ENCODE measurements at places on chromosomes 12 and 14.

DNA sequence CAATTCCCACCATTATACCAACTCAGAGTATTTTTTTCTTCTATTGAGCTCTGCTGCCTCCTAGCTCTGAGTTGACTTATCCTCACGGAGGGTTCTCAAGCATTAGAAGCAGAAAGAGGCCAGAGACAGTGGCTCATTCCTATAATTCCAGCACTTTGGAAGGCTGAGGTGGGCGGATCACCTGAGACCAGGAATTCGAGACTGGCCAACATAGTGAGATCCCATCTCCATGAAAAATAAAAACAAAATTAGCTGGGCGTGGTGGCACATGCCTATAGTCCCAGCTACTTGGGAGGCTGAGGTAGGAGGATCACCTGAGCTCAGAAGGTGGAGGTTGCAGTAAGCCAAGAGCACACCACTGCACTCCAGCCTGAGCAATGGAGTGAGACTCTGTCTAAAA is 21.0 kb downstream of the HPD start:
- DNase-seq, result no peak

DNA sequence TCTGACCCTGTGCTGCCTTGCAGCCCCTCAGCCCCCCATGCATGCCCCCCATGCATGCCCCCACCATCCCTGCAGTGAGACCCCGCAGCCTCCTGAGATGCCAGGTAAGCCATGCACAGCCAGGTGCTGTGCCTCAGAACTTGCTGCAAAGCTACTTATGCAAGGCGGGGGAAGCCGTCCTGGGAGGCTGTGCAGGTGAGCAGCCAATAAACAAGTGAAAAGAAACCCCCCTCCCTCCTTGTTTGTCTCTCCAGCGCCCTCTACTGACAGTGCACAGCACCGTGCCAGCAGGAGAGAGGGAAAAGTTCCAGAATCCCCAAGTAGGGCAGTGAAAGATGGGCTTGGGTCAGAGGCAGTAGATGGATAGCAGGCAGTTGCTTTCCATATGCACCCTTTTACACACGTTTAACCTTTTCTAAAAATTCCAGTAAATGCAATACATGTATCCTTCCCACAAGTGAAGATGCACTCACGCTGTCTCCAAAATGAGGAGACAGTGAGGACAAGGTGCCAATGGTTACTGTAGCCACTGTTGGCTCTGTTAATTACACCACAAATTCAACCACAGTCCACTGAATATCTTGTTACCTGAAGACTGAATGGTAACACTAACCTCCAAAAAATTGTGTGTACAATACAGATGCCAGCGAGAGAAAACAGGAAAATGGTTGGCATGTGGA is 18.0 kb downstream of the TNFAIP2 start:
- DNase-seq, result no peak

- DNase-seq, result no peak
These were observed 333.7 kb downstream of the EGLN3 start for GRCh38 chr14:33617154-33617553.

- no peak for DNase-seq
These were observed 615 bp downstream of the CDKN1B start for GRCh38 chr12:12717586-12718380.

- no peak for DNase-seq
These were observed 87.2 kb downstream of the SCN8A start for GRCh38 chr12:51678086-51678724.

DNA sequence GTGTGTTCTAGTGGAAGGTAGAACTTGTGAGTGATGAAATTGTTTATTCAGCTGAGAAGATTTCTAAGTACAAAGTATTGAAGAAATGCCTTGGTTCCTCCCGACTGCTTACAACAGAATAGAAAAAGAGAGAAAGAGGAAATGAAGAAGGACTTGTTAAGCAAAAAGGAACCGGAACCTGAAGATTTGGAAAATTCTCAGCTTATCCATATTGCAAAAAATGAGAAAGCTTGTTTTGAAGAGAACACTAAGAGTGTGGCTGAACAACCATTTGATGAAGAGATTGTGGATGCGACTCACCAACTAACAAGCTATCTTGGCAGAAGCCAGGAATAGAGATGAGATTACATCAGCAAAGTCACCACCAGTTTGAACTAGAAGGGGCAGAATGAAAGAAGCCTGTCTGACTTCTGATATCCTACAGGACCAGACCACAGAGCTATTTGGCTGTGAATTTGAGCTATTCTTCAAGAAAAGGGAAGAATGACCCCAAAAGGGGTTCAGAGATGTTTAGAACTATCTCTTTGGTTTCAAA is 15.1 kb downstream of the NDUFA9 start:
- no peak for DNase-seq
